ENCODE measurements at places on chromosomes 11 and 22.

DNA sequence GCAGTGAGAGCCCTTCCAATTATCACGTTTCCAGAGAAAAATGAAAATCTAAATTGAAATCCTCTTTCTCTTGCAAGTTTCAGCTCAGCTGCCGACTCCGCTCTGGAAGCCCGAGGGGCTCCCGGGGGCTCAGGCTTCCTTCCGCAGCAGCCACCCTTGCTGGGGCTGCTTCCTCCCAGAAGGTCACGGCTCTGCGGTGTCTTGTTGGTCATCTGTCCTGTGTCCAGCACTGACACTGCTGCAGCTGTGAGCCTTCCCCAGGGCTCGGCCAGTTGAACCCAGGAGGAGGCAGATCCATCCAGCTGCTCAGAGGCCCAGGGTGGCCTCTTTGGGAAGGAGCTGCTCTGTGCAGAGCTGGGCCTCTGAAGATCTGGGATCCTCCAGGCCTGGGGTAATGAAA lies 1337.2 kb downstream of the TBC1D22A start:
- DNase-seq, result no peak

DNA sequence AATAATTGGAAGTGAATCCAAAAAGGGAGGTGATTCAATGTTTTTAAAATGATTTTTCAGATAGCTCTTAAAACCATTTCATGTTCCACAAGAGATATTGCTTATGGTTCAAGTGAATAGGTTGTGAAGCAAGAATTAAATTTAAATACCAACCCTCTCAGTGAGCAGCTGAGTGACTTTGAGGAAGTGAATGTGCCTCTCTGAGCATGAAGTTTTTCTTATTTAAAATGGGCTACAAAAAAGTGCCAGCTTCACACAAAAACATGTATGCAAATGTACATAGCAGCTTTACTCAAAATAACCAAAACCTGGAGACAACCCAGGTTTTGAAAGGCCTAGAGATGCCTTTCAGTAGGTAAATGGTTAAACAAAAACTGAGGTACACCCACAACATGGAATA lies 35.5 kb upstream of the GAB4 start:
- no peak for DNase-seq

- no peak for DNase-seq
Observed at GRCh38 chr22:31321421-31321820, 24.7 kb downstream of the PATZ1 start.

- no peak for DNase-seq
Observed at GRCh38 chr22:20111689-20112622, 3.9 kb upstream of the RANBP1 start.

- no peak for DNase-seq
Observed at GRCh38 chr22:47046411-47047065, 284.1 kb downstream of the TBC1D22A start.

- no peak for DNase-seq
Observed at GRCh38 chr11:8786933-8787332, 104.3 kb downstream of the RPL27A start.

DNA sequence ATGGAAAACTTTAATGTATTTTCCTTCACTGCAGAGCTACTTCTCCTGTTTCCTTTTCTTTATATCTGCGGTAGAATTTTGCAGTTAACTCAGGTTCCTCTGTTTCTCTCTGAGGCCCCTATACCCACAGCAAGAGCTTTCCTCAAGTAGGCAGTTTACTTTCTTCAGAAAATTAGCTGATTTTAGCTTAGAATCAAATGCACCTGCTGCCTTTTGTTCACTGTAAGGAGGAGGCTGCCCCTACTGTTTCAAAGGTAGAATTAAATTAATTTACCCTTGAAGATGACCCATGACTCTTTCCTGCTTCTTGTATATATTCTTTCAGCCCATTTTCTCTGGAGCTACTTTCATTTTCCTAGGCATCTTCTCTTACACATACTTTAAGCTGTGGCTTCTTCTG lies 68.7 kb upstream of the GDPD4 start:
- no peak for DNase-seq

- DNase-seq, result no peak
Observed at GRCh38 chr11:34564807-34565241, 51.2 kb upstream of the ELF5 start.

DNA sequence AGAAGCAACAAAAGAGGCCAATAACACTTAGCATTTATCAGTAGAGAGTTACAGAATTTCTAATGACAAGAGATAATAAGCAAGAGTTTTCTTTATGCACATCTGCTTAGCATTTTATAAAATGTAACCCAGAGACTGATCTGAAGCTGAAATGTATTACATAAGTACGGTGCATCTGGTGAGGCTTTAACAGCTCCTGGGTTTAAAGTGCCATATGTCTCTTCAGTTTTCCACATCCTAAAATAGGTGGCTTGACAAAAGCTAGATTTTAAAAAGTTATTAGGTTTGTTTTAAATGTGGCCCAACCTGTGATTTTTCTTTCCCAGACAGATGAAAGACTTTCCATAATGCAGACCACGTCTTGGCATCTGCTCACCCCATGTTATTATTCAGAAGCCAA lies 620.7 kb upstream of the ARHGAP42 start:
- DNase-seq, result no peak

GRCh38 chr11:120781486-120782120 lies 242.3 kb upstream of the TBCEL start:
- no peak for DNase-seq

DNA sequence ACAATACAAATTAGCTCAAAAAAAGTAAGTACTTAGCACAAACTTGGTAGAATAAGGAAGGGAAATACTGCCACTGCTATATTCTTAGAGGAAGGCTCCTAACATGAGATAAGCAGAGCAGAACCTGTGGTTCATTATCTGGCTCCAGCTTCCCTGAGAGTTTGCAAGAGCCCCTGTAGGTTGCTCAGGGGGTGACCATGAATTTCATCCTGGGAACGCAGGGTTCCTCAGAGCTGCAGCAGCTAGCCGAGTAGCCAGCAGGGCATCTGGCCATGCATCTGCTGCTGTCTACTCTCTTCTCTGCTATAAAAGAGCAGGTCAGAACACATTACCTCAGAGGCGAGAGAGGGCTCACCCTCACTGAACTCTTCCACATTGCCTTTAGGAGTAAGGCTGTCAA lies 67.3 kb downstream of the TRPC6 start:
- DNase-seq, result no peak

All from activated naive CD8-positive, alpha-beta T cell treated with anti-CD3 and anti-CD28 coated beads, Interleukin-2, amount 50 U/mL, for 24 hours (primary cell).